Non-pigmented ciliary epithelial cell (primary cell): ENCODE measurements at places on chromosomes 7 and 10.

DNA sequence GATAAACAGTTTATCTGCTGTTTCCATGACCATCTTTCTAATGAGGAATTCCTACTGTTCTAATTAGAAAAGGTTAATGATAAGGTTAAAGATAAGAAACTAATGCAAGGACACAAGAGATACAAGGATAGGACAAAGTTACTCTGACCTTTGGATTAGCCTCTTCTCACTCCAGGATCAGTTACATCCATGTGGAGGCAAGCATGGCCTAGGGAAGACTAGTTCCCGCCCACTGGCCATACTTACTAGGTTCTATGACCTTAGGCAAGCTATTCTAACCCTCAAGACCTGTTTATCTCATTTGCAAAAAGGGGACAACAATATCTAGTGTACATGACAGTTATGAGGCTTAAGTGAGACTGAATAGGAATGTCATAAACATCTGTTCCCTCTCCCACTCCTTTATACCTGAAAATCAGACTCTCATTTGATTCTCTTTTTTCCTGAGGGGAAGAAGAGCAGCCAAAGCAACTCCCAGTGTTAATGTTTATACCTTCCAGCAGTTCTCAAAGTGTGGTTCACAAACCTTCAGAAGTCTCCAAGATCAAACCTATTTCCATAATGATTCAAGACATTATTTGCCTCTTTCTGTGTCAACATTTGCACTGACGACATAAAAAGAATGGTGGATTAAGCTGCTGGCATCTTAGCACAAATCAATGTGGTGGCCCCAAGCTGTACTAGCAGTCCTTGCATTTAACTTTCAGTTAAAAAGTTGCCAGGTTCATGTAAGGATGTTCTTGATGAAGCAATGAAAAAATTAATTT, 72.0 kb downstream of the SRPK2 start:
- no peak for DNase-seq

DNA sequence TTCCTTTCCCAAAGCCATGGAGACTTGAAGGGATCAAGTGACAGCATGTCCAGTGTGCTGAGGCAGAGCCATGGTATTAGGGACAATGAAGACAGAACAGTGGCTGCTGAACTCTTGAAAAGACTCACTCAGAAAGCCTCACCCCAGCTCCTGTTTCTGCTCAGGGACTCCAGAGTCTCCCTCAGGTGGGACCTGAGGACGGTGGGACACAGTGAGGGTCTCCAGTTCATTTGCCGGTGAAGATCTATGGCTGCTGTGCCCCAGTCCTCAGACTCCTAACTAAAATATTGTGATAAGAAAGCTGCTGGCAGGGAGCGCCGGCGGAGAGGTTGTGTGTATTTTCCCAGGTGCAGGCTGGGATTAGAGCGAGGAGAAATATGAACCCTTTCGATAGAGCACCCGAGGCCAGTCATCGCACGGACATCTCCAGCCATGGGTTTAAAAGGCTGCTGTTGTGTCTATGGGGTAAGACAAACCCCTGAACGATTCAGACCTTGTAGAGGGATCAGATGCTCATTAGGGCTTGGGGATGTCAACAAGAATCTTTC, 57.2 kb downstream of the C7orf25 start:
- no peak for DNase-seq

DNA sequence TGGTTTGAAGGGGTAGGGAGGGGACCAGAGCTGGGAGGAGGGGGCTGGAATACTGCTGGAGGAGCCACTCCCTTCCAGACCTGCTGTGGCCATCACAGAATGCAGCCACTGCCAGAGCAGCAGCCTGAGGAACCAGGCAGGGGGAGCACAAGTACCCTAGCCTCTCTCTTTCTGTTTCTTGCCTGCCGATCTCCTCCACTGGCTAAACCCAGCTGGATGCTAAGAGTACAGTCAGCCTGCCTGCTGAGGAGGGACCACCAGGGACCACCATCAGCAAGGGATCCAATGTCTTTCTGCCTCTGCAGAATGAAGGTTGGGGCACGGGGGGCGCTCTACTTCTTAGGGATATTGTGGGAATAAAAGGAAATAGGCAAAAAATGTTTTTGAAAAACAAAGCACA, 4.7 kb downstream of the BLVRA start:
- no peak for DNase-seq

GRCh38 chr10:47079204-47079580, 168.0 kb downstream of the PTPN20 start:
- peak; percentile 28 for DNase-seq

- no peak for DNase-seq
These were observed 23.9 kb downstream of the SEM1 start for GRCh38 chr7:96685755-96686154.

DNA sequence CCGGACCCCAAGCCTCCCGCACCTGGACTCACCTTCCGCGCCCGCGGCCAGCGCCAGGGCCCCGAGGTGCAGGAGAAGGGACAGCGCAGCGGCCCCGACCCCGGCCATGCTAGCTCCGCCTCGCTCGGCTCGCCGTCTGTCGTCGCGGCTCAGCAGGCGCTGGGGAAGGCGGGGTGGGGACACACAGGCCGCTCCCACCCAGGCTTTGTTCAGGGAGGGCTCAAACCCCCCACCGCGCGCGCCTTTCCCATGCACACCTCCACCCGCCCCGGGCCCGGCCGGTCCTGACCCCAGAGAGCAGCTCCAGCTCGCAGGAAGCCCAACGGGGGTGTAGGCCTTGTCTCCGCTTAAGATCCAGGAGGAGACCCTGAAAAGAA, at the start of gene KCP:
Gene KCP (minus strand): TSS at position 141 of the 377 bp plus-strand sequence. CDS start 33 bp downstream, at position 108.
- DNase-seq = no peak

DNA sequence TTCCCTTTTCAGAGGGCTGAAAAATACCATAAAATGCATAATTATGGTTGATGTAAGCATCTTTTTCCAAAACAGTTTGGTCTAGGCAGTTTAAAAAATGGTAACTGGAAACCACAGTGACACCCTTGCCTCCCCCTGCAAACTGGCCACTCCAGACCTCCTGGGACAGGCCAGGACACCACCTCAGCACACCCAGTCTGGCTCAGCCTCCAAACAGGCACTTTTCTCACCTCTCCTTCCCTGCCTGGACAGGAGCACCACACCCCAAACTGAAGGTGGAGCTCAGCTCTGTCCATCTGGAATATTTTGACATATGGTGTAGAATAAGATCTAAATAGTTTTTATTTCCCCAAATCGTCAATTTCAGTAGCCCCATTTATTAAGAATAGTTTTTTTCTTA, 78.5 kb downstream of the CDK14 start:
- no peak for DNase-seq

- DNase-seq = no peak
These were observed 8.3 kb upstream of the DLX6 start for GRCh38 chr7:96996958-96997511.

DNA sequence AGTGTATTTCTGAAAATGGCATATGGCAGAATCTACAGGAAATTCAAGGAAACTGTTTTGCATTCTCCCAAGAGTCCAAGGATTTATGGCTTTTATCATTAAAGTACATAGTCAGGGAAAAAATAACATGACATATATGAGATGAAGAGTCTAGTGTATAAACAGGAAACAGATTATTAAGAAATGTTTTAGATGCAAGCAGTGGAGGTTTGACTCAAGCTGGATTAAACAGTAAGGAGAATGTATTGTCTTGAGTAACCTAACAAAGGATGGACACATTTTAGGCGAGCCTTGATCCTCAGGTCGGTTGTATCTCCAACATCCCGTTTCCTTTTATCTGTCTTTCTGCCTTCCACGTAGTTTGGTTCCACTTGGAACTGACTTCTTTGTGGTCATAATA, 17.9 kb downstream of the OR6B1 start:
- DNase-seq = no peak
